ENCODE measurements at places on chromosomes 13 and 19. TPM values are rescaled to one million over a fixed set of nuclear protein-coding genes. Genes with fewer than 3 reads are reported as not detected.

Gene NCAN
- total RNA-seq, result not detected

Gene ZNF253
- total RNA-seq, result 10.2 TPM

Gene ZNF723
- not detected for total RNA-seq

Gene IL17D
- not detected for total RNA-seq

Gene MYO1F
- total RNA-seq, result 9.2 TPM

DNA sequence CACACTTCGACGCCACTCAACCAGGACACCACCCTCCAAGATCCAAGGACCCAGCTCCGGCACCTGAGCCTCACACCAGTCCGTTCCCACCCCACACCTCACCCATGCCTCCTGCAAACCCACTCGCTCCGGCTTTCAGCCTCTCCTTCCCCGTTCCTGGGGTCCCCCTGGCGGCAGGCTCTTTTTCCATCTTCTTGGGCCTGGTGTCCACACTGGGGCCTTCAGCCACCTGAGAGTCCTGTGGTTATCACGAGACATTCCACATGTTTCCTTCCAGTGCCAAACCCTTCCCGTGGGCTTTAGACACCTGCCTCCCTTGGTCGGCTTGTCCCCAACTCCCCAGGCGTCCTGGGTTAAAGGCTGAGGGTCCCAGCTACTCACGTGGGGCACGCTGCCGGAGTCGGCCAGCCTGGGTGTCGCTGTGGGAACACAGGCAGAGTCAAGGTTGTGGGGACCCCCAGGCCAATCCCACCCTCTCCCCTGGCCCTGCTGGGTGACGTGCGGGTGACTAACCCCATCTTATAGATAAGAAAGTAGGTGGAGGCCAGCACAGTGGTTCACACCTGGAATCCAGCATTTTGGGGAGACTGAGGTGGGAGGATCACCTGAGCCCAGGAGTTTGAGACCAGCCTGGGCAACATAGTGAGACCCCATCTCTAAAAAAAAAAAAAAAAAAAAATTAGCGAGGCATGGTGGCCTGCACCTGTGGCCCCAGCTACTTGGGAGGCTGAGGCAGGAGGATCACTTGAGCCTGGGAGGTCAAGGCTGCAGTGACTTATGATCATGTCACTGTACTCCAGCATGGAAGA, 1.9 kb downstream of the JSRP1 start:
- DNase-seq, result no peak

DNA sequence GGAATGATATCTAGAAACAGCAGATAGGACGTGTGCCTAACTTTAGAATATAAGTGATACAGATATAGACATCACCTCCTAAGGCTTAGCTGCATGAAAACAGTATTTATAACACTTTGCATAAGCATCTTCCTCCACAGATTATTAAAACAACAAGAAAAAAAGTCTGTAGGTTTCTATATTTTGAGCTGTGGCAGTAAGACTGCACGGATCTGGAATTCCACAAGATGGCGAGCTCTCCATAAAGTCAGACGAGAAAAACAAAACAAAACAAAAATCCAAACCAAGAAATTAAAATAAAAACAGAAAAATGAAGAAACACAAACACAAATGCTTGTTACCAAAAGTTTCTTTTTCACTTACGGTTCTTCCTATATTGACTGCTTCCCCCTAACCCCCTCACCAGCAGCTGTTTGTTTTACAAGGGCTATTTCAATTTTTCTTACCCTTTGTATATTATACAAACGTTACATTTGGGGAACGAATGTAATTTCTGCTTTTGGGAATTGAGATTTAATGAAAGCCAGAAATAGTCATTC, 285.8 kb downstream of the MYO16 start:
- no peak for DNase-seq

GRCh38 chr13:85675151-85675907, 123.9 kb downstream of the SLITRK6 start:
- no peak for DNase-seq

DNA sequence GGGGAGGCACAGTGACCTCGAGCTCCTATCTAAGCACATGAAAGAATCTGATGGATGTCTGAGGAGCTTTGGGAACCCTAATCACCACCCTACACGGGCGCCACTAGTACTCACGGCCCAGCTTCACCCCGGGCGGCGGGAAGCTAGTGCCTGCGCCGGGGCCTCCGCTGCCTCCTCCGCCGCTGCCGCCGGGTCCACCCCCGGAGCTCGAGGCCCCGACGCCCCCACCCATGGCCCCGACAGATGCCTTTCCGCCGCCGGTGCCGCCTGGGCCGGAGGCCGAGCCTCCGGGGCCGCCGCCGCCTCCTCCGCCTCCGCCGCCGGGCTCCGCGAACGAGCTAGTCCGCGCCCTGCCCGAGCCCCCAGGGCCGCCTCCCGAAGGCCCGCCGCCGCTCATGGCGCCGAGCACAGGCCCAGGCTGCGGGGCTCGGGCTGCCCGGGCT, 312 bp downstream of the GSK3A start:
- no peak for DNase-seq

DNA sequence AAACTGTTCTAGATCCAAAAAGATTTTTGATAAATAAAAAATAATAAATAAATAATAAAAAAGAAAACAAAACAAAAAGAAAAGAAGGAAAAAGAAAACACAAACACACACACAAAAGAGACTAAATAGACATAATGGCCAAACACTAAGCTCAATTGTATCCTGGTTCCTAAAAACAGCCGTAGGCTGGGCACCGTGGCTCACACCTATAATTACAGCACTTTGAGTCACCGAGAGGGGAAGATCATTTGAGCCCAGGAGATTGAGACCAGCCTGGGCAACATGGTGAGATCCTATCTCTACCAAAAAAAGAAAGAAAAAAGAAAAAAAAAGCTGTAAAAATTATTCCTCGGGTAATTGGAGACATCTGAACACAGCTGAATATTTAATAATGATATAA, 8.9 kb downstream of the ETHE1 start:
- DNase-seq, result no peak

- peak; percentile 67 for DNase-seq
Measured at GRCh38 chr19:40223135-40223822, 3.2 kb downstream of the CCNP start.

DNA sequence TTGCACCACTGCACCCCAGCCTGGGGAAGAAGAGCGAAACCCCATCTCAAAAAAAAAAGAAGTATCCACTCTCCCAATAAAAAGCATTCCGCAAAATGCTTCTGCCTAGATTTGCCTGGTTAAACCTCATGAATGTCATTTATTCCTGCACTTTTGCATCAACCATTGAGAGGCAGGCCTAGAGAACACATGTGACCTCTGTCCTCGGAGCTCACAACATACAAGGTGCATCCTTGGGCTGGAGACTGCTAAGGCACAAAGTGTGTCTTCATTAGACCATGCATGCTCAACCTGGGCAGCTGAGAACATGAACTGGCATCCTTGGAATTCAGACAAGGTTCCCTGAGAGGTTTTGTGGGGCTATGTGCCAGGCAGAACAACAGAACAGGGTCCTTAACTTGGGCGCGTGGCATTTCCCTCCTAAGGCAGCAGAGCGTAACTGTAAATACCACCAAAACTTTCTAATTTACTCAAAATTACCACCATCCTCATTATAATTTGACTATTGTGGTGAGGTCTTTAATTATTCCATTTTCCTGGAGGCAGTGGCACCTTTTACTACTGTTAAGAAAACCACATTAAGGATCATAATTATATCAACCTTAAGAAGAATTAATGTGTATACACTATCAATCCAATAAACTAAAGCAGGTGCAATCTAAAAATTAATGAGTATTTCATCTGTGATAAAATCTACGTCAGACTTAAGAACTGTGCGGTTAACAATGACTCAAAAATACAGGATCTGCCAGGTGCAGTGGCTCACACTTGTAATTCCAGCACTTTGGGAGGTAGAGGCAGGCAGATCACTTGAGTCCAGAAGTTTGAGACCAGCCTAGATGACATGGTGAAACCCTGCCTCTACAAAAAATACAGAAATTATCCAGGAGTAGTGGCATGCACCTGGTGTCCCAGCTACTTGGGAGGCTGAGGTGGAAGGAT, 13.8 kb downstream of the RCBTB1 start:
- no peak for DNase-seq

DNA sequence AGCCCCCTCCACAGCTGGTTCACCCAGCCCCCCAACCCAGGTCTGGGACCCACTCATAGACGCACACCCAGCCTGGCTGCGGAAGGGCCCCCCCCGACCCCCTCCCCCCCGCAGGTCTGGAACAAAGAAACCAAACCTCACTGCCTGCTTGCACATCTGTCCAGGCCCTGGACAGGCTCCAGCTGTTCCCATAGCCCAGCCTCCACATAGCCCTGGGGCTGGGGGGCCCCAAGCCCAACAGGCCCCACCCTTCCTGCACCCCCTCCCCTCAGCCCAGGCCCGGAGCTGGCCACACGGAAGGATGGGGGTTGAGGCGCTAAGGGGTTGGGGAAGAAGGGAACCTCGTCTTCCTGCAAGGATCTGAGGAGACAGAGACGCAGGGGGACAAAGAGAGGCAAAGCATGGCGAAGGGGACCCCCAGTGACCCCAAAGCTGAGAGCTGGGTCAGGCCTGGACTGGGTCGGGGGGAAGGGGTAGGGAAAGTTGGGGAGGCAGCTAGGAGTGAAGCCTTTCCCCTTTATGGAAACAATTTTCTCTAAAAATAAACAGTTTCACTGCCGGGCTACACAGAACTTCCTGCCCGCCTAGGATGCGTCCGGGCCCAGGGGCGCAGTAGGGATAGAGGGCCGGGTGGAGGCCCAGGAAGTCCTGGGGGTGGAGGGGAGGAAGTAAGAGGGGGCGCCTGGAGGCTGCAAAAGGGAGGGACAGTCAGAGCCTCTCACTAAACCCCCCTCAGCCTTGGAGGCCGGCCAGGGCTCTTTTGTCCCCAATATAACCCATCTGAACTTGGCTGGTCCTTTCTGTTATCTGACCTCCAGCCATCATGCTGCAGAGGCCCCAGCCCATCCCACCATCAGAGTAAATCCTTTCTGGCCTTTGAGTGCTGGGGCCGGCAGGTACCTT, 2.4 kb downstream of the KANK2 start:
- no peak for DNase-seq

DNA sequence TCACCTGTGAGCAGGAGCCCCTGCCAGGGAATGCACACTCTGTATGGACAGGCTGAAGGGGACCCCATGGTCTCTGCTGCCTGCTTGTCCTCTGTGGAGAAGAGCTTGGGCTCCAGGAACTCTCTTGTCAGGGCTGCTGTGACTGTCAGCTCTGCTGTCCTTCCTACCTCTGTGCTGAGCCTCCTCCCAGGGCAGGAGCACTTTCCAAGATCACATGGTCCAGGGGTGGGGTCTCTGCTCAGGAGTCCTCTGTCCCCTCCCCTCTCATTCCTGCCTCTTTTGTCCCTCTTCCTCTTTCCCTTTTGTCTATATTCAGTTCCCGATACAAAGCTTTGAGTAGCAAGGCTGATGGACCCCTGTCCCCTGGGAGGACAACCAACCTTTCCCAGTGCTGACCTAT, at the start of gene CEACAM7:
TSS of gene CEACAM7 (minus strand) at position 173 of the 400 bp plus-strand sequence. CDS start at position 68, 105 bp downstream.
- peak; percentile 72 for DNase-seq

- DNase-seq, result no peak
Measured at GRCh38 chr13:90652036-90652435, 695.5 kb upstream of the MIR17HG start.

- no peak for DNase-seq
Measured at GRCh38 chr13:80314711-80315653, 25.9 kb downstream of the SPRY2 start.

- DNase-seq, result no peak
Measured at GRCh38 chr13:97339988-97340749, 93.8 kb upstream of the RAP2A start.
